ENCODE measurements at places on chromosomes 16 and 17.

DNA sequence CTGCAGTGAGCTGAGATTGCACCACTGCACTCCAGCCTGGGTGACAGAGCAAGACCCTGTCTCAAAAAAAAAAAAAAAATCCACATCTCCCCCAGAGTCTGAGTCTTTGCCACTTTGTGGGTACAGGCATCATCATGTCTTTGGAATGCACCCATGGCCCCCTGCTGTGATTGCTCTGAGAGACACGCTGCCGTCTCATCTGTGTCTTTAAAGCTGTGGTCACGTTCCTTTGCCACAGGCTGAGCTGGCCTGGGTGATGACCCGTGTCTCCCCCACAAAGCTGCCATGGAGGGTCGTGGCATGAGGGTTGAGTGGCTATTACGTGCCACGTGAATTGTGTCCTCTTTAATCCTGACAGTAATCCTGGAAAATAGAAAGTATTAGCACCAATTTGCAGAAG lies 20.2 kb downstream of the CRISPLD2 start:
- no peak for DNase-seq

DNA sequence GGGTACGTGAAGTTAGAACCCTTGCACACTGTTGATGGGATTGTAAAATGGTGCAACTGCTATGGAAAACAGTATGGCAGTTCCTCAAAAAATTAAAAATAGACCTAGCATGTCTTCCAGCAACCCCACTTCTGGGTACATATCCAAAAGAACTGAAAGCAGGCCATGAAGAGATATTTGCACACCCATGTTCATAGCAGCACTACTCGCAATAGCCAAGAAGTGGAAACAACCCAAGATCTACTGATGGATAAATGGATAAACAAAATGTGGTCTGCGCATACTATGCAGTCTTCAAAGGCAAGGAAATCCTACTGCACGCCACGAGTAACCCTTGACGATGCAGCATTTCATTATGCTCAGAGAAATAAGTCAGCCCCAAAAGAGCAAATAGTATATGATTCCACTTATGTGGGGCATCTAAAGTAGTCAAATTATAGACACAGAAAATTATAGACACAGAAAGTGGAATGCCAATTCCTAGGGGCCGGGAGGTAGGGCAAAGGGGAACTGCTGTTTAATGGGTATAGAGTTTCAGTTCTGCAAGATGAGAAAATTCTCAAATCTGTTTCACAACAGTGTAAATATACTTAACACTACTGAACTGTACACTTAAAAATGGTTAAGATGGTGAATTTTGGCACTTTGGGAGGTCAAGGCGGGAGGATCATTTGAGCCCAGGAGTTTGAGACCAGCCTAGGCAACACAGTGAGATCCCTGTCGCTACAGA lies 17.2 kb downstream of the CORO7 start:
- no peak for DNase-seq

DNA sequence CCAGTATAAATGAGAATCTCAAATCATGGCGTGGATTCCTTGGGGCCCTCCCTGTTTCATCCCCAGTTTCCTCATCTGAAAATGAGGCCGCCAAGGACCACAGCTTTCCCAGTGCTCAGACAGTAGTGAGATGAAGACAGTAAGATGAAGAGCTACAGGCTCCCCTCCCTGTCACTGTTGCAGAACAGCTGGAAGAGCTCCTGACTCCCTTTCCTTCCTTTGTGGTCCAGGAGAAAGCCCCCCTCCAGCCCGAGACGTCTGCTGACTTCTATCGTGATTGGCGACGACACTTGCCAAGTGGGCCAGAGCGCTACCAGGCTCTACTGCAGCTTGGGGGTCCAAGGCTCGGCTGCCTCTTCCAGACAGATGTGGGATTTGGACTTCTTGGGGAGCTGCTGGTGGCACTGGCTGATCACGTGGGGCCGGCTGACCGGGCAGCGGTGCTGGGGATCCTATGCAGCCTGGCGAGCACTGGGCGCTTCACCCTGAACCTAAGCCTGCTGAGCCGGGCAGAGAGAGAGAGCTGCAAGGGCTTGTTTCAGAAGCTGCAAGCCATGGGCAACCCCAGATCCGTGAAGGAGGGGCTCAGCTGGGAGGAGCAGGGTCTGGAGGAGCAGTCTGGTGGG lies 3.0 kb upstream of the EFTUD2 start:
- no peak for DNase-seq

- no peak for DNase-seq
These were observed 14.7 kb downstream of the LLGL2 start for GRCh38 chr17:75539967-75540729.

GRCh38 chr17:68352041-68352440 lies 60.7 kb downstream of the ARSG start:
- no peak for DNase-seq

DNA sequence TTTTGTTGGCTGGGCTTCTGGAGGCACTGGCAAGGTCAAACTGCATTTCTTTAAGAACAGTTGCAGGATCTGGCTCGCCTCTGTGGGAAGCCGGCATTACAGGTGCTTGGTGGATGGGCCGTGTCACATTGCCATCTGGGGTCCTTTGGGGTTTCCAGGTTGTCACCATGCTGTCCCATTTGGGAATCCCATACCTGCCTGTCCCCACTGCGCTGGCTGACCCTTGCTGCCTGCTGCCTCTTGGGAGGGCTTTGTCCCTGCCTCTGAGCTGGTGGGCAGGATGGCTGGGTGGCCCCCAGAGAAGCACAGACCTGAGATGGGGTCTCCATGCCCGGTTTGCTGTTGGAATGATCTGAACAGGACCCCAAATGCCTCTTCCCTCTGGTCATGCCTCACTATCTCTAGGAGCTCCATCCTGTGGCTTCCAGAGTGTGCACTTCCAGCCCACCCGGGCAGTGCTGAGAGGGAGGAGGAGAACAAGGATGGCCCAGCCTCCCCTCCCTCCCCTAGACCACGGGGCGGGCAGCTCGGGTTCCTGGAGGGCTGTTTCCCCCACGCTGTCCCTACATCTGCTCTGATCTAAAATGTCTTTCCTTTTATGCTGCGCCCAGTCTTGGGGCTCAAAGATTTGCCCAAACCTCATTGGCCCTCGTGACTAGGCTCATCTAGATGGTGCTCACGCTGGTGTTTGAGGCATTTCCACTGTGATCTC lies 28.0 kb downstream of the OR1D5 start:
- DNase-seq: peak; percentile 9

GRCh38 chr16:88911136-88911945 lies 44.9 kb upstream of the PABPN1L start:
- DNase-seq: no peak

GRCh38 chr16:66562986-66563385 lies 3.3 kb upstream of the CMTM1 start:
- DNase-seq: no peak

GRCh38 chr16:89606006-89606405 lies 7.4 kb upstream of the DPEP1 start:
- DNase-seq: no peak

DNA sequence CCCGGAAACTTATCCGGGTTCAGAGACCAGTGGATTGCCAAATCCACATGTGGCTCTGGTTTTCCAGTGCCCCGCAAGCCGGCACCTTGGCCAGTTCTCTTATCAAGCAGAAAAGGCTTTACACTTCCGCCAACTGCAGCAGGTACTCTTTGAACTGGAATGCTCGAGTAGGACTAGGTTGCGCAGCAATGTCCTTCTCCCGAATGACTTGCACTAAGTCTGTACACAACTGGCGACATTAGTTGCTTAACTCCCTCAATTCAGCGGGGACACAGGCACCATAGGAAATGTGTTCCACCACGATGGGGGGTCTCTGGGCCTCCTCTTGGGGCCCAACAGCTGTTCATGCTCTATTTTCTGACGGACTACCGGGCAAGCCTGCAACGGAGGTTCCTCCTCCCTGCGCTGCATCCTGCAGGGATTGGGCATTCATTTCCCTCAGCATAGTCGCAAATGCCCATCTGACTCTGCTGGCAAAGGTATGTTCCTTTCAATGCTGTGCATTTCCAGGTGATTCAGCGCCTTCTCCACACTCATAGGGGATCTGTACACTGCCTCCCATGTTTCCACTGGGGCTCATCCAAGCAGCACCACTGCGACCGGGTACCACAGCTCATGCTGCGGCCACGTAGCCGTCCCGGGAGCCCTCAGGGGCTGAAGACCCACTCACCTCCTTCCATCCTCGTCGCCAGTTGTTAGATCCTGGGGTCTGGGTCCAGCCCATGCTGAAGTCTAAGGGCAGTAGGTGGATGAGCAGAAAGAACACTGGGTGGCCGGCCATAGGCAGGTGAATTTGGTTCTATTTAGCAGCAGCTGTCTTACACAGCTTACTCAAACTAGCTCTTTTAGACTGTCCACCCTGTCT lies 34.2 kb upstream of the APPBP2 start:
- no peak for DNase-seq

DNA sequence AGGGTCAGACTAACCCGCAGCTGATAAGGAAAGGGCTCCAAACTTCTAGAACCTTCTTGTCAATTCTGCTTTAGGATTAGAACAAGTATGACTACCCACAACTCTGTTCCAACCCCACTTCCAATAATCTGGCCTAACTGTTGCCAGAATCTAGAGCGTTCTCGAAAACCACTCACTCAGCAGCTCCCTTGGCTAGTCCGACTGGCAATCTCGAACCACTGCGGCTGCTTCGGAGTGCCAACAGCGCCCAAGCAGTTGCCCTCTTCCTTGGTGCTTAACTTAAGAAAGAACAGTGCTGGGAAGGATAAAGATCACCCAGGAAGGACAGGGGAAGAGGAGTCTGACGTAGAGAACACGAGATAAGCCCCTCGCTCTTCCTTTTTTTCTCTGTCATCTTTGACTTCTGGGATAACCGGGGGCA lies 818 bp downstream of the DNAJC7 start:
- DNase-seq: peak; percentile 25

GRCh38 chr17:57553526-57553925 lies 191.6 kb downstream of the CCDC182 start:
- no peak for DNase-seq

DNA sequence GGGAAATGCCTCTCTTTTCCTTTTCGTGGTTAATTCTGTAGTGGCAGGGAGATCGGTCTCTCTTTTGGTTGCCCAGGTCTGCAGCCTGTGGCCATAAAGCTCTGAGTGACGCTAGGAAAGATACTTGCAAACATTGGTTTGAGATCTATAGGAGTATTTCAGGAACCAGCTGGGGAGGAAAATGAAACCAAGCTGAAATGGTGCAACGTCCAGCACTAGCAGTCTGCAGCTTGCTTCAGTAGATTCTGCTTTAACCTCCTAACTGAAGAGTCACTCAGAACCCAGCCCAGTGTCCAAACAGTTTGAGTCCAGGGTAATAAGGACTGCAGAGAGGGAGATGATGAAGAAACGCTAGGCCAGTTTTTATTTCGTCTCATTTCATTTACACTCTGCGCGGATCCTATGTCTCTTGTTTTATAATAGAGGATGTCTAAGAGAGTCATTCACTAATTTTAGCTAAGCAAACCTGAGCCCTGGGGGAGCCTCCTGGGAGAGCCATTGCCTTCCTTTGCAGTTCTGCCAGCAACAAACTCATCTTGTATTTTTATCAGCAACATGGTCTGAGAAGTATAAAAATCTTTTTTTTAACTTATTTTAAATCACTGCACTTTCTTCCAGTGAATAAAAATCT lies 12.0 kb downstream of the SP2 start:
- DNase-seq: no peak

DNA sequence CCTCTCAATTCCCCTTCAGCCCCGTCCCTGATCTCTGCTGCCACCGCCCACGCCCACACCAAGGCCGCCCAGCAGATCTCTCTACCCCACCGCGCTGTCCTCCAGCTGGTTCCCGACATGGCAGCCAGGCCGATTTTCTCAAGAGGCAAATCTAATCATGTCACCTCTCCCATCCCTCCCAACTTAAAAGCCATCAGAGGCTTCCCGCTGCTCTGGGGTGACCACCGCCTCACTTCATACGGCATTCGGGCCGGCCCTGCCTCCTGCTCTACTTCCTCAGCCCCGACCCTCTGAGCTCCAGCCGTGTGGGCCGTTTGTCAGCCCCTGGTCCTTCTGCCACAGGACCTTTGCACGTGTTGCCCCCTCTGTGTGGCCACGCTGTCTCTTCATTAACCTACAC lies 63.2 kb downstream of the RPH3AL start:
- DNase-seq: no peak

DNA sequence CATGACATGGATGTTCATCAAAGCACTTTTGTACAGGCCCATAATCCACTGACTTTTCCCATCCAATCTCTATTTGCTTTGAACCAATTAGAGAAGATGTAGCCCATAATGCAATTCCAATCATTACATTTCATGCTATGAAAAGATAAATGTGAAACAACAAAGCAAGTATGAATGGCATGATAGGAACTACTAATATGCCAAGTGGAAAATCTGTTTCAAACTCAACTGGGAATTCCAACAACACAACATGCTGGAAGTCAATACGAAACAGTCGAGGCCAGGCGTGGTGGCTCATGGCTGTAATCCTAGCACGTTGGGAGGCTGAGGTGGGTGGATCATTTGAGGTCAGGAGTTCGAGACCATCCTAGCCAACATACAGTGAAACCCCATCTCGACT lies 39.6 kb upstream of the TMEM97 start:
- DNase-seq: no peak

Measured in activated CD4-positive, alpha-beta memory T cell treated with anti-CD3 and anti-CD28 coated beads, Interleukin-2, amount 10 ng/mL, durations not matched to agents 7 days and 5 days (primary cell).